T follicular helper cell (primary cell): ENCODE measurements at places on chromosomes 2 and 18.
A peak's percentile ranks its signal among the peaks of the same experiment; 100 is the strongest.

GRCh38 chr2:150900913-150901312 is 360.8 kb downstream of the RBM43 start:
- no peak for DNase-seq

DNA sequence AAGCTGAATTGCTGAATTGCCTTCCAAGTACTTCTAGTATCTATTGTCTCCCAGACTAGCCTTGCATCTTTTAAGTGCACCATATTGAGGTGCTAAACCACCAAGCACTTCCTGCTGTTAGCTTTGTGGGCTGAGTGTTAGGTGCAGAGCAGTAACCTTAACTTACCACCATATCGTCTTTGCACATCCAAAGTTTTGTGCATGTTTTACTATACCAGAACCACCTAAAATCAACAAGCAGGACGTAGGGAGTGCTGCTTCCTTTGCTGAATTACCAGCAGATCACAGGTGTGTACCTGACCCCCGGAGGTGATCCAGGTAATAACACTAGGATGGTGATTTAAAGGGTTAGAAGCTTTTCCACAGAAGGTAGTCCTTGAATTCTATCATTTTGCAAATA is 359.9 kb upstream of the HNRNPA3 start:
- DNase-seq: no peak

GRCh38 chr2:1728821-1729220 is 15.5 kb downstream of the PXDN start:
- no peak for DNase-seq

DNA sequence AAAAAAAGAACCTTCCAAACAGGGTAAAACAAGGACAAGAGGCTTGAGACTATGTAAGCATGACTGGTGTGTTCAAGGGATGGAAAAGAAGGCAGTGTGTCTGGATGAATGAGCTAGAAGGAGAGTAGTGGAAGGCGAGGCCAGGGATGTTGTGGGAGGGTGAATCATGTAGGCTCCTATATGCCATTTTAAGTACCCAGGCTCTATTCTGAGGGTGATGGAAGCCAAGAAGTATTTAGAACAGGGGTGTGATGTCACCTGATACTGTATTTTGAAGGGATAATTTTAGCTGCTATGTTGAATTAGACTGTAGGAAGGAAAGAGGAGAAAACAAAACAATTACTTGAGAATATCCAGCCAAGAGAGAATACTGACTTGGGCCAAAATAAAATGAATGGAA is 524.7 kb upstream of the CRIM1 start:
- no peak for DNase-seq

GRCh38 chr18:45539491-45539891 is 75.8 kb upstream of the SLC14A2 start:
- no peak for DNase-seq

GRCh38 chr2:3490191-3491170 is 28.9 kb downstream of the ADI1 start:
- DNase-seq: no peak

DNA sequence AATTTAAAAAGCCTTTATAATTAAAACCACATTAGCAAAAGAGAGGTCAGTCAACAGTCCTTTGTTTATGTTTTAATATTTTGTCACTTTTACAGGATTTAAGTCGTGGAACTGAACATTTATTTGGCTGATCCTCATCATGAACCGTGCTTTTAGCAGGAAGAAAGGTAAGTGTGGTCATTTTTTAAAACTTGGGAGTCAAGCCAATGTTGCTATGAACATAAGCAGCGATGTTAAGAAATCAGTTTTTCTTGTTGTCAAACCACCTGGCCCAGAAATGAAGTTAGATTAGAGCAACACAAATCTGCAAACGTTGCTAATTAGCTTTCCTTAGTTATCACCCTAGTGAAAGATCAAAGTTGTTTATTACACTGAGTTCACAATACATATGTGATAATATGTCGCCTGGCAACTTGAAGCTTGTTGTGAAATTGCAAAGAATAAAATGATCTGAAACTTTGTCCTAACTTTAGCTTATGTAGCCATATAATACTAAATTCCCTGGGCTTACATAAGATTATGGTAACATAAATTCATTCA is 186.0 kb downstream of the GULP1 start:
- DNase-seq: no peak

DNA sequence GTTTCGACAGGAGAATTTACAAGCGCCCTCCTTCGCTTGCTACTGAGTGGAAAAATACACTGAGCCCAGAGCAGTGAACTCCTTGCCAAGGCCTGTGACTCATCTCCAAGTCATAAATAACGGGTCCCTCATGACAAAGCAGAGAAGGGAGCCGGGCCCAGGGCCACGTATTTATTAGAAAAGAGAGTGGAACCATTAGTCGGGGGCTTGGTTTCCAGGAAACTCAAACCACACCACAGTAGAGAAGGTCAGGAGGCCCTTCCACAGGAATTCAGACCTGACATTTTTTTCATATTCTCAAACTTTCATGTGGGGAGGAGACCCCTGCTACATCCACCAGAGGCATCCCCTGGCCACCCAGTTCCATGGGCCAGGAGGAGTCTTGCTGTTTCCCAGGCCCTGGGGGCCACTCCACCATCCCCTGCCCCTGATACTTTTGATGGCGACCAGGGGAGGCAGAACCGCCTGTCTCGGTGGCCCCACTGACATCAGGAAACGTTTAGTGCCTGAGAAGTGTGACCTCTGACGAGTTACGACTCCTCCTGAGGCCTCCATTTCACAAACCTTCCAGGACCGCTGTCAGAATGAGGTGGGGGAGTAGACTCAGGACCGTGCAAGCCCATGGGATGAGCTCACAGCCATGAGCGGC is 289.7 kb downstream of the DYSF start:
- DNase-seq: no peak

DNA sequence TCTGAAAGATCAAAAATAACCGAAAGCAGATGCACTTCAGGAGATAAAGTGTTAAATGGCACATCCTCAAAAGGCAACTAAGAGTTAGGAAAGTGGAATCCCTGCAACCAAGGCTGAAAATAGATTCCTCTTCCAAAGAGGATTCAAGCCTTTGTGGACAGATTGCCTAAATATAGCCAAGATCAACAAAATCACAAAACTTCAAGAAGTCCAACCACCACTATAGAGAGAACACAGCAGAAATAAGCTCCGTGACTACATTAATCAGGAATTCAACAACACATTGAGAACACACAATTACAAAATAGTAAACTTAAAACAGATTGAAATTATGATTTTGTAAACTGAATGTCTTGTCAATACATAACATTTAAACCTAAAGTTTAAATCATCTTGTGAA is 165.7 kb downstream of the LNPK start:
- no peak for DNase-seq

DNA sequence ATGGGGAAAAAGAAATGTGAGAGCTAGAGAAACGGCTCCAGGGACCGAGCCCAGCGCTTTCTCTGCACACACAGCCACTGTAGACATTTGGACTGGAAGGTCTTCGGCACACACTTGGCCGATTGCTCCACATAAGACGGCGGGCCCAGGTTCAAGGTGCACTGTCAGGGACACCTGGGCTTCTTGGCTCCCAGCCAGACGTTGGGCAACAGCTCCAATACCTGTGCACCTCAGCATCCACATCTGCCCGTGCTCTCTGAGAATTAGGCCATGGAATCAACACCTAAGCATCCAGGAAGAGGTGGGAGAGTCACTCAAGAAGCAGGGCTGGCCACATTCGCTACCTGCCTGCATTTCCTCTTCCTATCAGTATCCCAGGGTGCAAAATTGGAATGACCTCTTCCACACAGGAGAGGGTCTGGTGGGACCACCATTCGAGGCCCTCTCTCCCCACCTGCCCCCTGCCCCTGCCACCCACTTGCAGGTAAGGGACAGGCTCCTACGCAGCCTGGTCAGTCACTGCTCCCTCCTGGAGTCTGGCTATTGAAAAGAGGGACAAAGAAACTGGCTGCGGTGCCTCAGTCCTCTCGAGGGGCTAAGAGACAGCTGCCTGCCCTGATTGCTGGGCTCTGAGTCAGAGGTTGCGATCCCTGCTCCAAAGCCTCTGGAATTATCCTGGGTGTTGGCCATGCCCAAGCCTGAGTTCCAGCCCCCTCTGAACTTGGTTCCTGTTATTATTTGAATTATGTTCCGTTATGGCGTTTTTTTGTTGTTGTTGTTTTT is 40.1 kb upstream of the TAF1B start:
- DNase-seq: no peak

- no peak for DNase-seq
These were observed 124.8 kb upstream of the BCL2L11 start for GRCh38 chr2:110995911-110996310.

- peak; percentile 7 for DNase-seq
These were observed at the start of gene CHST10 for GRCh38 chr2:100416935-100417710. Gene CHST10 (minus strand): TSS chr2:100417668. CDS start chr2:100406675, 10,993 bp downstream.

- no peak for DNase-seq
These were observed 1.6 kb downstream of the BAZ2B start for GRCh38 chr2:159614534-159615366.

GRCh38 chr2:12381543-12382325 is 335.0 kb upstream of the TRIB2 start:
- DNase-seq: no peak

DNA sequence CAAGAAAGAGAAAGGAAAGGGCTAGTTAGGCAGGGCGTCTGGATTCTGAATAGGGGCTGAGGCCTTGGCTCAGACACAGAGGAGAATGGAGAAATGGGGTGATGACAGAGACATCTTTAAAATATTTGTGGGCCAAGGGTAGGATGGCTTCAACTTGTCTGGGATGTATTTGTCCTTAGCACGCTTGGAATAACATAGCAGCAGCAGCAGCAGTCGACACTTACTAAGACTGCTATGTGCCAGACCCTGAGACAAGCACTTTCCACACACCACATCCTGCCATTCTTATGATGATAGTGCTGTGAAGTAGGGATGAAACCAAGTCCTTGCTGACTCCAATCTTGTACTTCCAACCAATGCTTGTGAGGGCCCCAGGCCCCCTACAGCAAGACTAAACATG is 2.6 kb downstream of the IL1RL1 start:
- no peak for DNase-seq

- no peak for DNase-seq
These were observed 210.9 kb downstream of the L3MBTL4 start for GRCh38 chr18:6203791-6204190.

- no peak for DNase-seq
These were observed 45.5 kb downstream of the FANCL start for GRCh38 chr2:58195662-58196061.

DNA sequence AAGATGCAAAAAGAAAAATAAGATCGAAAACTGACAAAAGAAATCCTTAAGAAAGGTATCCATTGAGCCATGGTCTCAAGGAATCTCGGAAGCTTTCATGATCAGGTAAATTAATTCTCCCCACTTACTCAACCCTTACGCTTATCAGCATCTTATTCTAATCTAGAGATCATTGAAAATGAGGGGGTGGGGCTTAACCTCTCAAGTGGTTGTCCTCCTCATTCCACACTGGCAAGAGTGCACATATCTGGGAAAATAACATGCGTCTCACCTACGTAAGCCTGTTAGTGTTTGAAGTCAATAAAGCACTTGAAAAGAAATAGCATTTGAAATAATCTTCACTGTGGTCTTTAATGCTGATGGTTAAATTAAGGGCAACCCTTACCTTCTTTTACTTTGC is 82.5 kb upstream of the NEUROD1 start:
- DNase-seq: no peak

GRCh38 chr2:223824301-223824700 is 13.1 kb downstream of the AP1S3 start:
- DNase-seq: no peak

- no peak for DNase-seq
These were observed 10.6 kb downstream of the SH3YL1 start for GRCh38 chr2:253202-253638.

- DNase-seq: no peak
These were observed 246.6 kb downstream of the SS18 start for GRCh38 chr18:25843791-25844190.

- DNase-seq: no peak
These were observed 190.6 kb upstream of the SMIM21 start for GRCh38 chr18:75618146-75618545.

- DNase-seq: no peak
These were observed 57.6 kb upstream of the PKDCC start for GRCh38 chr2:41990245-41990644.

DNA sequence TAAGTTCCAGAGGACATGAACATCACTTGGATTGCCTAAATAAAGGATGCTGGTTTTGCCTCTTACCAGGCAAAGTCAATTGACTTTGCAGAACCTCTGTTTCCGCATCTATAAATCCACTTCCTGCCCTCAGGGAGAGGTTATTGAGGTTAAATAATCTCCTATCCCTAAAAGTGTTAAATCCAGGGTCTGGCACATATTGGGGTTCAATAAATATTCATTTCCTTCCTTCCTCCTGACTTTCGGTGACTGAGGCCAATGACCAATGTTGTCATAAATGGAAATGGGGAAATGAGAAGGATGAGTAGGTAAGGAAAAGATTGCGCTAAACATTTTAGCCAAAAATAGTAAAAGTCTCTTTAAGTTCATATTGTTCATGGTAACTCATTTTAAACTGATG is 16.0 kb downstream of the BCL2 start:
- DNase-seq: no peak

GRCh38 chr2:71471276-71471675 is 17.9 kb downstream of the DYSF start:
- no peak for DNase-seq

DNA sequence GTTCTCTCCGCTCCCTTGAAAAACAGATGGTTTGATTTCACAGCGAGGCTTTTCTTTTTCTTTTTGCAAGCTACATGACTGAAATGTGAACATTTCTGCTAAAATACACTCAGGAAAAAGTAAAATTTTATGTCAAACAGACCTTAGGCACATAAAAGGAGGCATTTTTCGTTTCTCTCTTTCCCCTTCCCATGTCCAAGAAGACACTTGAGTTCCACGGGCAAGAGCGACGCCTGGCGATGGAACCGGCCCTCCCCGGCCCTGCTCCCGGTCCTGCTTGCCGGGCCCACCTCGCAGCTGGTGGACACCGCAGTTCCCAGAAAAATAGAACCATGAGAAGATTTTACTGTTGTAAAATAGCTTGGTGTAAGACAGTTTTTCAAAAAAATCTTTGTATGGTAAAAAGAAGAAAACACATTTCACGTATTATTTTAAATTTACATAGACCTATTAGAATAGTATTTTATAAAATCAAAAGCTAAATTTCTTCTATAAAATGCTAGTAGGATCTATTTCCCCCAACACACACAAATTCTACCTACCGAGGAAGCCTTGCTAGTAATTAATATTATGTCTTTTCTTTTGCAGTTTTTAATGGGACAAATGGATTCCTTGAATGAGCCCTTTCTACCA is 2.3 kb upstream of the ALKAL2 start:
- peak; percentile 19 for DNase-seq

DNA sequence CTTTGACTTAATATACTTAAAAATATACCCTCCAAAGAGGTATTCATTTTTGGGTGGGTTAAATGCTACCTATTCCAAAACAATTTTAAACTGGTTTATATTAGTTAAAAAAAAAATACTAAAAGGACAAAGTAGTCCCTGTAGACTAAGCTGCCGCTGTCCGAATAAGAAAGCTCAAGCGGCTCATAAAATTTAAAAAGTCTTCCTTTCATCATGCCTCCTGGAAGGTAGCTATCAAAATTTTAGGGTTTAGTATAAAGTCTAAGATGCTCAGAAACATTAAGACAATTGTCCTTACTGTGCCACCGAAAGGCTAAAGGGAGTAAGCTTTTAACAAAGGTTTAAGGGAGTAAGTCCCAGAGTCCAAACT is 440 bp upstream of the UGGT1 start:
- no peak for DNase-seq
